ENCODE measurements at places on chromosomes 3 and 15. TPM values are rescaled to one million over a fixed set of nuclear protein-coding genes. Genes with fewer than 3 reads are reported as not detected.

Gene TTLL13
- 1.4 TPM for total RNA-seq

Gene THSD4
- not detected for total RNA-seq

Gene COL6A5
- total RNA-seq: 0.15 TPM

Gene ACVR2B
- total RNA-seq: 7.5 TPM

Gene SCAMP5
- total RNA-seq: 1.4 TPM

Gene GOLGA8R
- 8.4 TPM for total RNA-seq

Gene HDAC11
- total RNA-seq: 0.90 TPM

Gene ITIH4
- total RNA-seq: 15.2 TPM

Gene GPR27
- total RNA-seq: 0.51 TPM

Gene XCR1
- 0.05 TPM for total RNA-seq

Gene WDR72
- not detected for total RNA-seq

Gene ALDH1A2
- total RNA-seq: not detected

Gene AAGAB
- total RNA-seq: 50.8 TPM

Gene UROC1
- not detected for total RNA-seq

Gene ONECUT1
- total RNA-seq: not detected

Gene FEZF2
- not detected for total RNA-seq

Gene POPDC2
- 2.0 TPM for total RNA-seq

Gene EPB42
- not detected for total RNA-seq

Gene CDHR4
- total RNA-seq: 0.22 TPM

Gene SV2B
- total RNA-seq: 0.02 TPM

Gene SLC12A1
- not detected for total RNA-seq

Gene TP63
- total RNA-seq: 1.0 TPM

Gene IGF2BP2
- total RNA-seq: 0.80 TPM

Gene MUSTN1
- 3.0 TPM for total RNA-seq

Gene MAPKAPK3
- total RNA-seq: 183 TPM

Gene PLEKHO2
- 34.7 TPM for total RNA-seq

All from T-helper 1 cell treated with Interleukin-12 subunit alpha and Interleukin-12 subunit beta and Interleukin-4 antibody, amounts not matched to agents 30 ng/mL and 1 ng/mL, for 36 hours (primary cell).